ENCODE measurements at places on chromosomes 3 and 15.
A peak's percentile ranks its signal among the peaks of the same experiment; 100 is the strongest.

GRCh38 chr3:65912647-65913046 lies 126.1 kb downstream of the MAGI1 start:
- no peak for DNase-seq

GRCh38 chr3:31810991-31811433 lies 170.1 kb downstream of the OSBPL10 start:
- DNase-seq: no peak

DNA sequence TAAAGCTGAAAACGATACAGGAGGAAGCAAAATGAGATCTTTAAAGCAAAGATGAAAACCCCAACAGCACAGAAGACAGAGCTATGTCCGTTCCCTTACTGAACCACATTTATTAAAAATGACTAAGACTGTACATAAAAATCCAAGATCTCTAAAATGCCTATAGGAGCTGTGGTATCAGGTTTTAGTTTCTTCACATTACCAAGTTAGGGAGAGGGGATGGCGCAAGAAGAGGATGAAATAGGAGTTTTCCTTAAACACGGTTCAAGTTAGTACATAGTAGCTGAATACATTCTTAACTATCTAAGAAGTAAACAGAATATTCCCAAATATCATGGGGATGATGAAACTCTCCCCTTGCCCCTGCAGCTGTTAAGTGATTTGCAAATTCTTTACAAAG lies 6.3 kb downstream of the EOMES start:
- no peak for DNase-seq

GRCh38 chr15:60172143-60172542 lies 168.0 kb downstream of the FOXB1 start:
- no peak for DNase-seq

GRCh38 chr15:23629234-23629805 lies 18.3 kb downstream of the MAGEL2 start:
- DNase-seq: peak; percentile 22

GRCh38 chr15:66429546-66429945 lies 42.8 kb downstream of the MAP2K1 start:
- DNase-seq: no peak

DNA sequence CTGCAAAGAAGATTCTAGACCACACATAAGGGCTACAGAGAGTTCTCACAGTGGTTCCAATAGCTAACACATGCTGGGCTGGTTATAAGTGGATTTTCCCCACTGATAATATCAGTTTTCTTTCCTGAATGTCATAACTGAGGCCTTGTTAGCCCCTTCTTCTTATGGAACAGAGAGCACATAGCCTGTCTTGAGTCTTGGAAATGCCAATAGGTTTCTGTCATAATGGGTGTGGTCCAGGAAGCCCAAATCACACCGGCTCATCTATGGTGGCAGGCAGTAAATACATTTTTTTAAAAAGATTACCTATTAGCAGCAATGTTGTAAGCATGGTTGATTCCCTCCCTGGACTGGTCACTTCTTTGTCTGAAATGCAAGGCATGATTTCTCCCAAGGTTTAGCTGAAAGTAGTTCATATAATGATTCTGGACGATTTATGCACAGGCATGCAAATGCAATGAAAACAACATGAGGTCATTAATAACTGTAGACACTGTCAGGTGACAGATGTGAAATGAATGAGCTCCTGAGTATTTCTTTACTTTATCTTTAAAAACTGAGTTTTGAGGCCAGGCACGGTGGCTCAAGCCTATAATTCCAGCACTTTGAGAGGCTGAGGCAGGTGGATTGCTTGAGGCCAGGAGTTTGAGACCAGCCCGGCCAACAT lies 67.2 kb upstream of the ATP2C1 start:
- peak; percentile 8 for DNase-seq

- no peak for DNase-seq
Measured at GRCh38 chr15:75008221-75008625, 12.9 kb downstream of the SCAMP5 start.

- no peak for DNase-seq
Measured at GRCh38 chr3:177055605-177056571, 141.4 kb downstream of the TBL1XR1 start.

DNA sequence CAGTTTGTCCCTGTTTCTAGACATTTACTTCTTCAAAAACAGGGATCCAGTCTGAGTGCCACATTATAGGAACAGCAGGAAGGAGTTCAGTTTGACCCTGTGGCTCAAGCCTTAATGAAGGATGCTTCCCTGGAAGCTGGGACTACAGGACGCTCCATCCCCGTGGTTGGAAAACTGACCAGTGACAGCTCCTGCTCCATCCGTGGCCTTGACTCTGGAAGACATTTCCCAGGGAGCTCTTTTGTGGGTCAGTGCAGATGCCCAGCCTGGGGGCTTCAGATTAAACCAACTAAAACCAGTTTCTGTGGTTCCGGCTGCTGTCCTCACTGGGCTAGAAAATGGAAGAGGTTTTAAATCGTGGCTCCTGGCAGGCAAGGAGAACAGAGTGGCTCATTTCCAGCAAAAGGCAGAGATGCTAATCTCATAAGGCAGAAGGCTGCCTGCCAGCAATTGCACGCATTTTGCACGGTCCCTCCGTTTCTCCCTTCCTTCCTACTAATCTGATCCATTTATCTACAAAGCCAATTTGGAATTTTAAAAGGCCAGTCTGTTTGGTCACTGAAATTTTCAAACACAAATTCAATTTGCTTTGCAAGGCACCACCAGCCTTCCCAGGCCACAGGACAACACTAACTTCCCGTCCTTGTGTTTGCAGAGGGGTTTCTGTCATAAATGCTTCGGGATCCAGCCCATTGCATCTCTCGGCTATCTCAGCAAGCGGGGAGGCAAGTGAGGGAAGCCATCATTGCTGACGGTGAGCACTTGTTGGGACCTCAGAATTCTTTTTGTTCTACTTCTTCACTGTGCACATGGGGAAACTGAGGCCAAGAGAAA lies 6.2 kb upstream of the SSUH2 start:
- no peak for DNase-seq

- no peak for DNase-seq
Measured at GRCh38 chr3:76661527-76662250, 378.2 kb upstream of the ROBO2 start.

DNA sequence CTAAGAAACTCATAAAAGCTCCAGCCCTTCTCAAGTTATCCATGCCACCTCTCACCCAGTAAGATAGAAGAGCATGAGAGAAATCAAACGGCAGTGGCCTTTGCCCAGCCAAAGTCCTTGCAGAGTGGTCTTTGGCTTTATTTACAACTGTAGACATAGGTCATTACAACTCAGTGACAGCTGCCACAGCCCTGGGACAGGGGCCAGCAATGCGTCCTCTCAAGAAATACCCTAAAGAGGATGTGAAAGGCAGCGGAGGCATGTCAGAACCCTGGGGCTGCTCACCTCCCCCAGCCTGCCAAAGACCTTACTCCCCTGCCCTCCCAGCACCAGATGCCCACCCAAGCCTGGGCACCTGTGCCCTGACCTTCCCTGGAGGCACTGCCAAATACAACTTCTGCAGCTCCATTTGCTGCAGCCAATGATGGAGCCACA lies 6.3 kb downstream of the ACAA1 start:
- no peak for DNase-seq

GRCh38 chr15:93943586-93943985 lies 287.8 kb upstream of the MCTP2 start:
- no peak for DNase-seq

DNA sequence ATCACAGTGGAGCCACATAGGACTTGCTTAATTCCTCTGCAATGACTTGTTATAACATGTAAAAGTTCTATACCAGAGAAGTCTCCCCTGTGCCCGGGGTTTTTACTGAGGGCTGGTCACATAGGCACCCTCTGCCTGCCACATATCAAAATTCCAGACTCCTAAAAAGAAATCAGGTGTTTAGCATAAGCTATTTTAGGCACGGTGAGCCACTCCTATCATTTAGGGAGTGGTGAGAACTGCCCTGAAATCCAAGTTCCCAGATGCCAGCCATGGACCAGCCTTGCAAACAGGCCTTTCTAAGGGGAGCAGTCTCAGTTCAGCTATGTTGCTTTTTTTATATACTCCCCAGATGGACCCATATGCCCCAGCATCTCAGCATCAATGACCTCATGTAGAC lies 130.3 kb downstream of the THSD4 start:
- no peak for DNase-seq

GRCh38 chr3:44252332-44252959 lies 10.8 kb downstream of the TOPAZ1 start:
- DNase-seq: no peak

GRCh38 chr15:64783796-64784195 lies 8.4 kb upstream of the RBPMS2 start:
- DNase-seq: no peak

- no peak for DNase-seq
Measured at GRCh38 chr3:30500666-30501399, 105.6 kb upstream of the TGFBR2 start.

- peak; percentile 5 for DNase-seq
Measured at GRCh38 chr3:67381667-67382272, 272.6 kb downstream of the SUCLG2 start.
